Left lobe of liver (tissue), 2 donors: ENCODE measurements at places on chromosomes 12 and 14.

- no peak for DNase-seq
Measured at GRCh38 chr12:47032644-47033043, 46.8 kb upstream of the PCED1B start.

DNA sequence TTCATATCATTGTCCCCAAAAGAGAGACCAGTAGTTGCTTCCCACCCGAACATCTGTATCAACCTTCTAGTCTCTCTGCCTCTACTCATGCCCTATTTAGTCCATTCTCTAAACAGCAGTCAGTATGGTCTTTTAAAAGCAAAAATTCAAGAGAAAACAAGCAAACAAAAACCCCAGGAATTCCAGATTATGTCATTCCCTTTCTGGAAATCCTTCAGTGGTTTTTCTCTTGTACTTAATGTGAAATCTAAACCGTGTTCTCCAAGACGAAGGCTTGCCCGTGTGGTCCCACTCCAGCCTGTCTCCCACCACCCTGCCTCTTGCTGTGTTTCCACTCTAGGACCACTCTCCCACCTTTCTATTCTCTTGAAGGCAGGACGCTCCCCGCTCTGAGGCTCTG lies 90.8 kb downstream of the TMEM30B start:
- DNase-seq, result no peak

DNA sequence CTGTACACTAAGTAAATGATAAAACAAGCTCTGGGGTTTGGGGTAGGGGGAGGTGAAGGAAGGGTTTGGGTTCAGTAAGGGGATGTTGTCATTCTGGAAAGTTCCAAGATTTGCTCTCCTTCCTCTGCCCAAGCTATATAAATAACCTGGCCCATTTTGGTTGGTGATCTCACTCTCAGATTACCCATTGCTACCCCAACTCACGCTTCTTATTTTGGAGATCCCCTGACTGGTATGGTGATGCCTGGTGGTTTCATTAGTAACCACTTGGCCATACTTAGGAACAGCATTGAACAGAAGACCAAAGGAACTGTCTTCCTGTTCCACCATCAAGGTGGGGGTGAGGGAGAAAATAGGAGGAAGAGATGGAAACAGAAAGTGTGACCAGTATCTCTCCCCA lies 259.6 kb upstream of the TBX3 start:
- DNase-seq, result no peak

- DNase-seq, result no peak
Measured at GRCh38 chr14:77151918-77152588, 10.5 kb upstream of the ZDHHC22 start.

GRCh38 chr14:77007975-77008421 lies 20.5 kb downstream of the IRF2BPL start:
- peak; percentile 99 for DNase-seq

DNA sequence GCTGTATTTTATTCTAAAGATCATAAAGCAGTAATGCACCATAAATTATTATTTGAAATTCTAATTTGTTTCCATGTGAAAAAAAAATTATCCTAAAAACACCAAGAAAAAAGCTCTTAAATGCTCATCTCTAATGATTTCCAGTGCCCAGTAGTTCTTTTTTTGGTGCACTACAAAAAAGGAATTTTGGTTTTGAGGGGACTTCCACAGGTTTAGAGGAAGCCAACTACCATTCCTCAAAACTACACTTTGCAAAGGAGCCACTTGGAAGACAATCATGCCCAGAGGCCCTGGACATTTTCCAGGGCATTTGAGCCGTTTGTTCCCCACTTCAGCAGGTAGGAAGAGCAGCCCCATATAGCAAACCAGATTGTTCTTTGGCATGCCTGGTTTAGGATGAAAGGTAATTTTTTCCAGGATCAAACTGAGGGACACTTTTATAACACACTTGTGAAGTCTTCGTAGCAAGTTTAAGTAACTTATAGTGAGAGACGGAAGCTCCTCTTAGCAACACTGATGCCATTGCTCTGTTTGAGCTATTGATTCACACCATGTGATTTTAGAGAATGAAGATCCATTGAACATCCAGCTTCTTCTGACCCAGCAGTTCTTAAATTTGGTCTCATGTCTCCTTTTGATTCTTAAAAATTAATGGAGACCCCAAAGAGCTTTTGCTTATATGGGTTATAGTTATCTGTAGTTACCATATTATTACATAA lies 187.9 kb downstream of the ETV6 start:
- no peak for DNase-seq
